ENCODE measurements at places on chromosomes 3 and 15.

- DNase-seq: no peak
Observed at GRCh38 chr15:32099097-32099785, 68.9 kb downstream of the CHRNA7 start.

GRCh38 chr3:73789825-73790444 lies 165.2 kb upstream of the PDZRN3 start:
- no peak for DNase-seq

DNA sequence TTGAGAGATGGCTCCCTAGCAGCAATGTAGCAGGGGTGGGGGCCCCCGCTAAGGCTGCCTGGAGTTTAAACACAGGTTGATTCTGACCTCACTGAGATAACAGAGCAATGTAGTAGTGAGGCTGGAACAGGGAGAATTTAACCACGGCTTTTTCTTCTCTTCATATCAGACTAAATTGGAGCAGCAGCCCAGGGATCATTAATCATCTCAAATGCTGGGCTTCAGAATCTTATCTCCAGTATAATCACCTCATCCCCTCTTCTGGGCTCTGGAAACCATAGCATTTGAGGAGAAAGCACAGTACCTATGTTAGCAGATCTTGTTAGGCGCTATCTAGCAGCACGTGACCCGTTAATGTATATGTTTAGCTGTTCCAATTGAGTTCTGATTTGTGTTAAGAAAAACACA lies 25.4 kb upstream of the DET1 start:
- DNase-seq: no peak

GRCh38 chr3:107797586-107797985 lies 274.8 kb downstream of the BBX start:
- no peak for DNase-seq

DNA sequence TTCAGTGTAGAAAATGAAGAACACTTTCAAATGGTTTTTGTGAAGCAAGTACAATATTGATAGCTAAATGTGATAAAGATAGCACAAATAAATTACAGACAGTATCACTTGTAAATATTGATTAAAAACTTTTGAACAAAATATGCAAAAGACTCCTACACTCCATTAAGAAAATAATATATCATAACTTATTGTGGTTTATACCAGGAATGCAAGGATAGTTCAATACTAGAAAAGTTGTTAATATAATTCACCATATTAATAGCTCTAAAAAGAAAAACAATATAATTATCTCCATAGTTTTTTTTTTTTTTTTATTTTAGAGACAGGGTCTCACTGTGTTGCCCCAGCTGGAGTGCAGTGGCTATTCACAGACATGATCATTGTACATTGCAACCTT lies 35.9 kb upstream of the RORA start:
- no peak for DNase-seq

GRCh38 chr15:33902043-33902442 lies 66.3 kb upstream of the CHRM5 start:
- DNase-seq: no peak

GRCh38 chr15:77695961-77696582 lies 63.4 kb upstream of the LINGO1 start:
- no peak for DNase-seq
